ENCODE measurements at places on chromosomes 1 and 21.
A peak's percentile ranks its signal among the peaks of the same experiment; 100 is the strongest.

GRCh38 chr1:229119876-229120275, 151.0 kb upstream of the RAB4A start:
- no peak for DNase-seq

- DNase-seq = no peak
These were observed 5.8 kb downstream of the ZMYND12 start for GRCh38 chr1:42450061-42450460.

DNA sequence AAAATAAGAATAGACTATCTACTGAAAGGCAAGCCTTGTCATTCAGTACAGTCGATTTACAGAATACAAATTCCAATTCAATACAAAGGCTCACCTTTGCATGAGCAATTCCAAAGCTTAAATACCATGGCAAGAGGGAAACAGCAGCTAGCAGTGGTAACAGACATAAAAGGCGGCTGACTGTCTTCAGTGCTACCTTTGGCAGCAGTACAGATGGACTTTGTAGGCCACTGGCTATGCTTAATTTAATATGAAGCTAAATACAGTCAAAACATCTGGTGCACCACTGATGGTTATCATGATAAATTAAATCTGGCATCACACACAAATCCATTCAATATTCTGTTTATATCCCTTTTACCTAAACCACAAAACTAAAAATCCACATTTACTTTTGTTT, 62.4 kb downstream of the RERE start:
- no peak for DNase-seq

GRCh38 chr1:220484135-220484534, 43.8 kb upstream of the MARK1 start:
- DNase-seq = no peak

GRCh38 chr1:202807451-202807925, 733 bp downstream of the KDM5B start:
- peak; percentile 44 for DNase-seq

DNA sequence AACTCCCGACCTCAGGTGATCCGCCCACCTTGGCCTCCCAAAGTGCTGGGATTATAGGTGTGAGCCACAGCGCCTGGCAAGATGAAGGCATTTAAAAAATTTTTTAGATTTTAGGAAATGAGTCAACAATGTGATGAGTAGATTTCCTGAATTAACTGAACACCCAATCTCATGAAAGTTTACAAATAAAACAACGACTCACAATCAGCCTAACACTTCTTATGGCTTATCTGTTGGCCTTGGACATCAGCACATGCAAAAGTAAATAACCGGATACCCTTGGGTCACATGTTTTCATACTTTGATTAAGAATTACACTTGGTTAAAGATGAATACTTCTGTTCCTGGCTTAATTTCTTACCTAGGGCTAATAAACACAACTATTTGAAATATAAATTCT, 3.0 kb downstream of the GNG12 start:
- DNase-seq = no peak

DNA sequence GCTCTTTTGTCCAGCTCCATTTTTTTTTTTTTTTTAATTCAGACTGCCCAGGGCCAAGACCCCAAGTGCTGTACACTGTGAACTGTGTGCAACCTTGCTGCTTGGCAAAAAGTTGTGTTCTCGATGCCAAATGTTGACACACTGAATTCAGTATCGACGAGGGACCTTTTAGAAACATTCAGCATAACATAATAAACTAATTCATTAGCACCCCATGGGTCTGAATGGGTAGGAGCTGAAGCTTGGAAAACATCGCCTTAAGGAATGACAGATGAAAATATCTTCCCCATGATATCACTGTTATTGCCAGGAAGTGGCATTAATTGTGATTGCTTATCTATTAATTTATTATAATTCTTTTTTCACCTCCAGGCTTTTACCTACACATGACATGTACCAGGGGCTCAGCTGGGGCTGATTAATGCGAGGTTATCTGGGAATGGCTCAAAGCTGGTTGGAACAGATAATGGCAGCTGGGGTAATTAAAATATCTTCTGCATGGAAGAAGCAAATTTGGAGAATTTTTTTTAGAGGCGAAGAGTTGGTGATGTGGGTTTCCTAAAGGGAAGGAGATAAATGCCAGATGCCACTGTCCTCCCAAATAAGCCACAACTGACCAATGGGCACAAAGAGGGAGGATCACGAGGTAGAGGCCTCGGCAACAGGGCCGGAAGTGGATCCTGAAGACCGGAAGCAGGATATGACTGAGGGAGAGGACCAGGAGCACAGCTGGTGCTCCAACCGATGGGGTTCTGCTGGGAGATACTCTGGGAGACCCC, 169.3 kb downstream of the GRIK3 start:
- no peak for DNase-seq

- no peak for DNase-seq
These were observed 206.5 kb downstream of the RWDD3 start for GRCh38 chr1:95440511-95440910.

All from MG63 (cell line).